Activated naive CD8-positive, alpha-beta T cell treated with anti-CD3 and anti-CD28 coated beads, Interleukin-2, amount 10 ng/mL, durations not matched to agents 7 days and 5 days (primary cell): ENCODE measurements at places on chromosomes 13 and 19. TPM values are rescaled to one million over a fixed set of nuclear protein-coding genes. Genes with fewer than 3 reads are reported as not detected.

GRCh38 chr13:45500492-45501174 is 35.9 kb downstream of the COG3 start:
- H3K36me3 ChIP-seq: peaks cover 52% of the 10 kb centered on the region
- peak overlapping the region; percentile 49 for H3K27ac ChIP-seq
- no peaks in the 10 kb centered on the region for H3K27me3 ChIP-seq
- no peak for DNase-seq
- H3K4me1 ChIP-seq: peaks cover 12% of the 10 kb centered on the region

MYBPC2 gene
- total RNA-seq: not detected

GRCh38 chr13:35157143-35157755 is 215.2 kb downstream of the NBEA start:
- no peaks in the 10 kb centered on the region for H3K36me3 ChIP-seq
- H3K4me3 ChIP-seq: no peak overlapping the region
- DNase-seq: no peak
- peaks cover 13% of the 10 kb centered on the region for H3K4me1 ChIP-seq
- H3K27me3 ChIP-seq: no peaks in the 10 kb centered on the region
- no peak overlapping the region for H3K27ac ChIP-seq

DNA sequence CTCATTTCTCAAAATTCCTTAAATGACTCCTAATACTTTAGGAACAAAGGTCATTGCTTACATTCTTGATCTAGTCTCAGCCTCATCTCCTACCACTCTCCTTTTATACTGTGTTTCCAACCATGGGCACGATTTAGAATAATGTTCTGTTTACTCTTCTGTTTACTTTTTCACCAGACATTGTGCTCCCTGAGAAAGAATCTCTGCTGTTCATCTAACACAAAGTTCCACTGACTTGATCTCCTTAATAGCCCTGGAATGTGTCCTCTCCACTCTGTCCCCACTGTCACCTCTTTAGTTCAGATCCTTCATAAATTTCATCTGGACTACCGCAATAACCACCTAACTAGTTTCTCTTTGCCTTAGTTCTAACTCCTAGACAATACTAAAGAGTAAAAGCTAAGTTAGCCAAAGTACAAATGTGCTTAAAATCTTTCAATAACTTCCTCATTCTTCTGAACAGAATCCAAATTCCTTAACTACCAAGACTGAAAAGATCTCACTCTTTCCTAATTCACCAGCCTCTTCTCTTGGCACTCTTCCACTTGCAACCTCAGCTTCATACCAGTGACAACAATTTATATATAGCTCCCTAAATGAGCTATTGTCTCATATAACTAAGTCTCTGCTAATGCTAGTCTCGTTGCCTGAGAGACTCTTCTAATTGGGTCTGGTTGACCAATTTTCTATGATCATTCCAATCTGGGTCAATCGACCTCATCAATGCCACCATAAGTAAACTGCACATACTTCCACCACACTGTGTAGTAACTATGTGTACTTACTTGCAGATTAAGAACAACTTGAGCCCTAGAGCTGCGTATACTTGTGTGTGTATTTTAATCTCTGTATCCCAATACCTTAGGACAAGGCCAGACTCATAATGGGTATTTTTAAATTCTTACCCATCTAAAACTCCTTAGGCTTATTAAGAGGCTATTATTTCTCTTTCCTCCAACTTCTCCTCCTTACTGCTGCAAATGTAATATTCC is 179.9 kb downstream of the VWA8 start:
- H3K4me1 ChIP-seq: no peaks in the 10 kb centered on the region
- H3K4me3 ChIP-seq: no peak overlapping the region
- peaks cover 3% of the 10 kb centered on the region for H3K36me3 ChIP-seq
- no peak overlapping the region for H3K27ac ChIP-seq
- H3K27me3 ChIP-seq: no peaks in the 10 kb centered on the region

MTIF3 gene
- total RNA-seq: 51.5 TPM

DNA sequence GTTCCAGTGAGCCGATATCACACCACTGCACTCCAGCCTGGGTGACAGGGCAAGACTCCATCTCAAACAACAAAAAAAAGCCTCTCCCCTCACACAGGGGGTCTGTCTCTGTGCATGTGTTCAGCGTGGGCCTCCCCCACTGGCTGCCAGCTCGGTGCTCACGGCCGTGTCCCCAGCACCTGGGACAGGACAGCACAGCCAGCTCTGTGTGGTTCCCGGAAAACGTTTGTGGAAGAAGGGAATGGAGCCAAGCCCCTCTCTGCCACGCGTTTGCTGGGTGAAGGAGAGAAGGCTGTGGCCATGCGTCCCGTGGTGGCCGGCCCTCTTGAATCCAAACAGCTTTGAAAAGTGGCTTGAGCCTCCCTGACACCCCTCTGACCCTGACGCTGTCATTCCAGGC is 32.3 kb downstream of the DPF1 start:
- H3K4me3 ChIP-seq: no peak overlapping the region
- no peak for DNase-seq
- peaks cover 12% of the 10 kb centered on the region for H3K36me3 ChIP-seq
- no peak overlapping the region for H3K27ac ChIP-seq
- H3K27me3 ChIP-seq: no peaks in the 10 kb centered on the region

- H3K36me3 ChIP-seq: no peaks in the 10 kb centered on the region
- H3K27ac ChIP-seq: peak overlapping the region; percentile 84
- peak overlapping the region; percentile 66 for H3K4me3 ChIP-seq
Observed at GRCh38 chr19:14347999-14348889, 33.0 kb upstream of the ADGRE5 start.

DNA sequence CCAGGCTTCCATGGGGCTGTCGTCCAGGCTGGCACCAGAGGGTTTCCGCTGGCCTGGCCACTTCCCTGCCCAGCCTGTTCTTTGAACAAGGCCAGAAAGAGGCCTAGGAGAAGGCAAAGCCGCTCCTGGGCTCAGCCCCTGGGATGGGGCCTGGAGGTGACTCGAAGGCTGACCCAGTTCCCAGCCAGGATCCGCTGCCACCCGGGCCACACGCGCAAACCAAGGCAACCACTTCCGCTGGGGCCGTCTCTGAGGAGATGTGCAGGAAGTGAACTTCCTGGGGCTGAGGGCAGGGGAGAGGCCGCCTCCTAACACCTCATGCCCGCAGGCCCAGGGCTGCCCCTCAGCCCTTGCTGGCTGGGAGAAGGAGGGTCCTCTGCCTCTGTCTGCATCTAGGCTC is 15.2 kb downstream of the PLEKHF1 start:
- peak; percentile 88 for DNase-seq
- peak overlapping the region; percentile 54 for H3K4me3 ChIP-seq
- H3K27ac ChIP-seq: peak overlapping the region; percentile 84
- H3K4me1 ChIP-seq: peaks cover 36% of the 10 kb centered on the region
- H3K27me3 ChIP-seq: no peaks in the 10 kb centered on the region
- peaks cover 4% of the 10 kb centered on the region for H3K36me3 ChIP-seq

DNA sequence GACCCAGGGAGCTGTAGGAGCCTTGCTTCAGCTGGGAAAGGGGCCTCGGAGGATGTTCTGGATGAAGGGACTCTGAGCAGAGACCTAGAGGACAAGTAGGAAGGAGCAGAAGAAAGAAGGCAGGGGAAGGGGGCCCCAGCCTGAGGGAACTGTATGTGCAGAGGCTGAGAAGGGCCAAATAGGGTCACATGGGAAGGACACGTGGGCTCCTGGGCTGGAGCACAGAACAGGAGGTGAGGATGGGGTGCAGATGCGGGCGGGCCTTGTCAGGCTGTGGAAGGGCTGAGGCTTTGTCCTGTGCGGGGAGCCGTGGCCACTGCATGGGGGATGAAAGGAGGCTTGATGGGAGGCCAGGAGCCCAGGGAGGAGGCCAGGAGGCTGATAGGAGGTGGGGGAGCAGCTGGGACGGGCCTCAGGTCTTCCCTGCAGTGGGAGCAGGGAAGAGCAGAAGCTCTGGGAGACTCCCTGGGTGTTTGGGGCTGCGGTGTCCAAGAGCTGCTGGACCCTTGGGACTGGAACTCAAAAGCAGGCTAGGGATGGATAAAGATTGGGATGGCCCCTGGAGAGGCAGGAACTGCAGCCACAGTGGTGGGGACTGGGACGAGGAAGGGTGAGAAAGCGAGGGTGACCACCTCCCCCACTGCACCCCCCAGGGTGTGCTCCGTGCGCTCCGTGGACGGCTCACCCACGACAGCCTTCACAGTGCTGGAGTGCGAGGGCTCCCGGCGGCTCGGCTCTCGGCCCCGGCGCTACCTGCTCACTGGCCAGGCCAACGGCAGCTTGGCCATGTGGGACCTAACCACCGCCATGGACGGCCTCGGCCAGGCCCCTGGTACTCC is 11.4 kb upstream of the LTBP4 start:
- DNase-seq: no peak
- H3K4me3 ChIP-seq: no peak overlapping the region
- no peak overlapping the region for H3K27ac ChIP-seq
- peaks cover 15% of the 10 kb centered on the region for H3K4me1 ChIP-seq

ANKRD24 gene
- total RNA-seq: 1.7 TPM

ZNF491 gene
- total RNA-seq: 3.1 TPM

COL4A1 gene
- not detected for total RNA-seq

NCR1 gene
- total RNA-seq: 0.34 TPM

ZIM2 gene
- total RNA-seq: not detected

- H3K27ac ChIP-seq: no peak overlapping the region
- H3K36me3 ChIP-seq: no peaks in the 10 kb centered on the region
- no peak for DNase-seq
- H3K4me3 ChIP-seq: no peak overlapping the region
- H3K4me1 ChIP-seq: no peaks in the 10 kb centered on the region
Observed at GRCh38 chr13:43981091-43981490, 101.4 kb downstream of the LACC1 start.

C19orf33 gene
- total RNA-seq: not detected
